ENCODE measurements at places on chromosomes 12 and 14.

DNA sequence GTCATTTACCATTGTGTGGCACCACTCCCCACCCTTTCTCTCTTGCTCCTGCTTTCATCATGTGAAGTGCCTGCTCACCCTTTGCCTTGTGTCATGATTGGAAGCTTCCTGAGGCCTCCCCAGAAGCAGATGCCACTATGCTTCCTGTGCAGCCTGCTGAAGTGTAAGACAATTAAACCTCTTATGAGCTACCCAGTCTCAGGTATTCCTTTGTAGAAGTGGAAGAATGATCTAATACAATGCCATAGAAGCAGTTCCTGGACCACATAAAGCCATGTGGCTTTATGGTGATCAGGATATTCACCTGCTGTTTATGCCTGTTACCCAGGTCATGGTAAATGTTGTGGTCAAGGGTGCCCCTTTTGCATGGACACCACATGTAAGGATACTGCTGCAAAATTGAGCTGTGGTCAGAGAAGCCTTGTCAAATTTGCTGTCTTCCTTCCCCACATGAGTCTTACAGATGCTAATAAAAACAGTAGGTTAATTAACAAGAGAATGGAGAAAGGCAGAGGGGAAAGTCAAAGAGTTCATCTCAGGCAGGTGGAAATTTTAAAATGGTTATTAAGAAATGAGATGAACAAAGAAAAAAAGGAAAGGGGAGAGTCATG, 112.8 kb upstream of the IFNG-AS1 start:
- DNase-seq = no peak

GRCh38 chr12:132178801-132179401, 34.6 kb downstream of the NOC4L start:
- no peak for DNase-seq

DNA sequence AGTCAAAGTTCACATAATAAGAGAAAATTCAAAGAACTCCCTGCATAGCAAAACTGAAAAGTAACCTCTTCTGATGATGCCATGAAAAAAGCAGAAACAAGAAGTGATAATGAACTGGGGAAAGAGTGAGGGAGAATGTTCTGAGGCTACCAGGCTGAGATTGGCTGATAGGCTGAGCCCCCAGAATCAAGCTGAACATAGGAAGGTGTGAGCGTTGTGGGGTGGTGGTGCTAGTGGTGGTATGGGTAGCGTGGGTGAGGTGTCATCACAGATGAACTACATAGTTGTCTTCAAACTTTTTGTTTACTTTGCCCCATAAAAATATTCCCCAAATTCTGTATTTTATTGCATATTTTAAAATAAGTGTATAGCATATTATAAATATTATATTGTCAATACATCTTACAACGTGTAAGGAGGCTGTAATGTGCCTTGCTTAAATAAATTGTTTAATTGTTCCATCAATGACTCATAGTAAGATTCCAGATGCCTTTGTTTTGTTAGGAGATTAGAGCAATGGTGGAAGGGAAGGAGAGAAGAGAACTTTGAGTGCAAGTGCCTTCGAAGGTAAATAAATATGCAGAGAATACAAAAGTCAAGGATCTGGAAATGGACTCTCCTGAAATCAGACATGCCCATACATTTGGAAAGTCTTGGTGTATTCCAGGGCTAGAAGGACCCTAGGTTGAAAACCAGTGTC, 15.8 kb upstream of the CFAP54 start:
- no peak for DNase-seq

DNA sequence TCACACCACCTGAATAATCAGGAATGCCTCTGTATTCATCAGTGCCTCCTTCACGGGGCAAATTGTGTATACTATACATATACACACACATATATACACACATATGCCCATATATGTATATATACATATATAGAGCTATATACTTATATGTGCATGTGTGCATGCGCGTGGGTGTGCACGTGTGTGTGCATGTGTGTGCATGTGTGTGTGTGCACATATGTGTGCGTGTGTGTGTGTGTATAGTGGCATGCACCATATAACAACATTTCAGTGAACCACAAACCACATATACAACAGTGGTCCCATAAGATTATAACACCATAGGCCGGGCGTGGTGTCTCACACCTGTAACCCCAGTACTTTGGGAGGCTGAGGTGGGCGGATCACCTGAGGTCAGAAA, 35.7 kb downstream of the CFL2 start:
- DNase-seq = no peak

DNA sequence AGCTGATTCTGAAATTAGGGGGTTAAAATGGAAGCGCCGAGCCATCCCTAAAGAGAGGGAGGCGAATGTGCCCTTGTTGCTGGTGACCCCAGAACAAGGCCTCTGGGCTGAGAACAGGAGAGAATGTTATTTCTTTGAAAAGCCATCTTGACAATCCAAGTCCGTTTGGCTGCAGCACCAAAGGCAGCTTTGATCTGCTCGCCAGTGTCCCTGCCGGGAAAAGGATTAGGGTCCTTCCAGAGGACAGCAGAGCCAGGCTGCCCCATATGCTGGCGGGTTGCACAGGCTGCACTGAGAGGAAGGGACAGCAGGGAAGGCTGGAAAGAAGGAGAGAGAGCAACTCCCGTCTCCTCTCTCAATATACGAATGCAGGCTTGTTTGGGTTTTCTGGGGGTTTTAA, 141.7 kb downstream of the TMEM132C start:
- DNase-seq = no peak

- no peak for DNase-seq
These were observed 8.4 kb downstream of the GPRC5A start for GRCh38 chr12:12899530-12900380.

DNA sequence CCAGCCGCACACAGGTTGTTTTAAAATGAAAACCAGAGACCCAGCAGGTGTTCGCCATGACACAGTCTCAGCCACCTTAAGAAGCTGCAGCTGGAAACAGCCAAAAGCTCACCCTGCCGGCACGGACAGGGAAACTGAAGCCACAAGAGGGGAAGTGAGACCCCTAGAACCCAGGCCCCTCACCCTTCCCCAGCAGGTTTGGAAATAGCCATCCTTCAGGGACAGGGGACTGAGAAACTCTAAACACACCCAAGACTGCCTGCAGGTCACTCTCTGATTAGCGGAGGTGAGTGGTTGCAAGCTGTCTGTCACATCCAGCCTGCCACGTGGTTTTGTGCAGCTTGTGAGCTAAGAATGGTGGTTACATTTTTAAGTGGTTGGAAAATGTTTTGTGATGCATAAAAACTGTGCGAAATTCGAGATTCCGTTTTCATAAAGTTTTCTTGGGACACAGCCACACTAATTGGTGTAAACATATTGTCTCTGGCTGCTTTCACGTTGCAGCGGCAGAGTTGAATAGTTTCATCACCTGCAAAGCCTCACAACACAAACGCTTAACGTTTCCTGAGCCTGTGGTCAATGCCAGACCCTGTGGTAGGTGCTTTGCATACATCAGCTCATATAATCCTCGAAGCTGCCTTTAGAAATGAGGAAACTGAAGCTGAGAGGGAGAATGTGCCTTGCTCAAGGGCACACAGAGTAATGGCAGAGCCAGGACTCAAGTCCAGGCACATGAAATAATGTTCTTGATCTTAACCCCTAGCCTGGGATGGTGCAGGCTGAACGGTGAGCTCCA, 1.7 kb upstream of the SELPLG start:
- DNase-seq = peak; percentile 51

GRCh38 chr14:50856660-50857059, 15.2 kb upstream of the ABHD12B start:
- no peak for DNase-seq

GRCh38 chr14:21169573-21169972, 13.7 kb upstream of the OR5AU1 start:
- no peak for DNase-seq

DNA sequence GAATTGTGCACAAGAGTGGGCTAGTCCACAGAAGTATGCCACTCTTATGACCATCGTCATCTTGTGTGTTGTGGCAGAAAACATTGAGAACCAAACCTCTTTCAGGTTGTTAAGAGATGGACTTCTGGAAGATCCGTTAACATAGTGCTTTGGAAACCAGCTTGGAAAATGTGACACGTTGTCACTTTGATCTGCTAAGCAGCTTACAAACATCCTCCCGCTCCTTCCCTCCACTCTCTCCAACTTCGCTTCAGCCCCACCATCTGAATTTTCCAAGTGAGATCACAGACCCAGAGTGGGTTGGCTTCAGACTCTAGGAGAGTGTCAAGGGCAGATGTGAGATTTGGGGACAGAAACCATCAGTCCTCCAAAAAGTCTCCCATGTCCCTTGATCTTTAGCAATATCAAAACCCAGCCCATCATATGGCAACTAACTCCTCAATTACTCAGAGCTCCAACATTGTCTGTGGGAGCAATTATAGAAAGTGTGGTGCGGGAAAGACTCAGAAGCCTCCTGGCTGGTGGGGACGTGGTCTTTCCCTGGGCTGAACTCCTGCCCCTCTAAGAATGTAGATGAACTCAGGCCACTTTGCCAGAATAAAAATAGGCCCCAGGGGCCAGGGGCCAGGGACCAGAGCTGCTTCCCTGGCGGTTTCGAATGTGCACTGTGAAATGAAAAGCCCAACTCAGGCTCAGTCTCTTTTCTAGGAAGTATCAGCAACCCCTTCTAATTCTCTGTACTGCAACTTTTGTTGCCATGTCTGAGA, 129.5 kb downstream of the SLC38A6 start:
- no peak for DNase-seq

- no peak for DNase-seq
These were observed 371.2 kb downstream of the BTG1 start for GRCh38 chr12:91774434-91774921.

GRCh38 chr12:128755566-128755965, 68.2 kb downstream of the SLC15A4 start:
- DNase-seq = no peak

- DNase-seq = no peak
These were observed at the start of gene MSRB3 for GRCh38 chr12:65278576-65279368. TSS of gene MSRB3 (plus strand) at chr12:65278683. CDS start at chr12:65308580, 29,897 bp downstream.

- no peak for DNase-seq
These were observed 4.1 kb upstream of the STAB2 start for GRCh38 chr12:103583008-103583407.

DNA sequence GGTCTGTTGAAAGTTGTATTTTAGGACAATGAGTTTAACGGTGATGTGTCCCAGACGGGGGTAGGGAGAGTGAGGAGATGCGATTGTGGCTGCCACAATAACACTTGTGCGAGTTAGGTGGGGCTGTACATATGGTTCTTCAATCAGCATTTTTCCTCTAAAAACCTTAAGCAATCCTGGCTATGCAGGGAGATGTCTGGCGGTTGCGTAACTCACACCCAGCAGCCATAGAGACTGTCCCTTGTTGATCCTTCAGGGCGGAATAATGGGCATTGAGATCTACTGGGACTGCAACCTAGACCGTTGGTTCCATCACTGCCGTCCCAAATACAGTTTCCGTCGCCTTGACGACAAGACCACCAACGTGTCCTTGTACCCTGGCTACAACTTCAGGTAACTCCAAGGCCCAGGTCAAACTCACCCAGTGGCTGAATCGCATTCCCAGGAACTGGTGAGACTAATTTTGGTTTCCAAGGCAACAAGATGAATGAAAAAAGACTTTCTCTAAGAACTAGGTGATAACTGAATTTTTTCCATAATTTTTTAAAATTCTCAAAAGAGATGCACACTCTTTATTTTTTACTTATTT, 34.6 kb downstream of the P2RX7 start:
- no peak for DNase-seq

DNA sequence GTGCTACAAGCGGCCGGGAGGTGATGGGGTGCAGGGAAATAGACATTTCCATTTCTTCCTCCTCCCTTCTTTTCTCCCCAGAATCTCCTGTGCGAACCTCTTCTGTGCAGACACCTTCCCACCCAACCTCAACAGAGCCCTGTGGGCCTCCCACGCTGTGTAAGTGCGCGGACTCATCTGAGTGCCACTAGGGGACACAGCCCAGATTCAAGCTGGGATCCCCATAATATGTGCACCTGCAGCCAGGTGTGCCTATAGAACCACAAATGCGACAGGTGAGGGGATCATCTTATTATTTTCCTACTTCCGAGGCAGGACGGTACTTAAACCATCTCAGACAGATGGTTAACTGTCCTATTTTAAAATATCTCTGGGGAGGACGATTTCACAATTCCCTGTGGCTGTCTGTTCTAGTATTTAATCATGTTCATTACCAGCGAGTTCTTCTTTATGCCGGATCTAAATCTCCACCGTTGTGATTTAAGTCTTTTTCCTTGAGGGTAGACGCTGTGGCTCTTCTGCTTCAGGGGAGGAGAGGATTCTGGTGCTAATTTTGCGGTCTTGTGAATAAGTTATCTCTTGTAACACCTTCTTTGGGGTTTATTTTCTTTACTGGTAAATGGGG, 17.2 kb upstream of the CACNA1C start:
- DNase-seq = no peak

DNA sequence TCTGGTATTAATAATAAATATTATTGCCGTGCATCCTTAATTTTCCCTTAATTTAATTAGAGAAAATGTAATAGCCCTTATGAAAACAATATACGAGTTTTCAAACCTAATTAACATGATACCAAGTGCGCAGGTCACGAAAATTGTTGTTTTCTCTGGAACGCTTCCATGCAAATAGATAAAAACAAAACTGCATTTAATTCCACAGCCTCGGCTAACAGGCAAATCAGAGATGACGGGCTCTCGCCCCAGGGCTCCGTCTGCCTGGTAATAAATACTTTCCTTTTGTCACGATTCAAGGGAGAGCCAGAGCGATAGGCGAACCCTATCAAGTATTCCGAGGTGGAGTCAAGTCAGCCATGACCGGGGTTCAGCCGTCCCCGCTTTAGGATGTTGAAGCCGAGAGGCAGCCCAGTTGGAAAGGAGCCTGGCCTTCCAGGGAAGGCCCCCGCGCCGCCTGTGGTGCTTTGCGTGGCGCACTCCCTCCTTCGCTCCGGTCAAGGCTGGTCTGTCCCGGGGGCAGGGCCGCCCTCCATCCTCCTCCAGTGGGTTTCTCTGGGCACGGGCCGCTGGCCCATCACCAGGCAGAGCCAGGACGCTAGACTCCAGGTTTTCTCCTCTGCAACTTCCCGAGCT, 137.8 kb upstream of the GSC start:
- DNase-seq = no peak

- no peak for DNase-seq
These were observed 31.5 kb downstream of the EPS8 start for GRCh38 chr12:15757553-15758255.

- no peak for DNase-seq
These were observed 10.1 kb upstream of the DCAF4 start for GRCh38 chr14:72916174-72916573.

GRCh38 chr12:30926243-30927221, at the start of gene TSPAN11:
TSS of gene TSPAN11 (plus strand) at chr12:30926748. CDS start at chr12:30953992, 27,244 bp downstream.
- DNase-seq = no peak

DNA sequence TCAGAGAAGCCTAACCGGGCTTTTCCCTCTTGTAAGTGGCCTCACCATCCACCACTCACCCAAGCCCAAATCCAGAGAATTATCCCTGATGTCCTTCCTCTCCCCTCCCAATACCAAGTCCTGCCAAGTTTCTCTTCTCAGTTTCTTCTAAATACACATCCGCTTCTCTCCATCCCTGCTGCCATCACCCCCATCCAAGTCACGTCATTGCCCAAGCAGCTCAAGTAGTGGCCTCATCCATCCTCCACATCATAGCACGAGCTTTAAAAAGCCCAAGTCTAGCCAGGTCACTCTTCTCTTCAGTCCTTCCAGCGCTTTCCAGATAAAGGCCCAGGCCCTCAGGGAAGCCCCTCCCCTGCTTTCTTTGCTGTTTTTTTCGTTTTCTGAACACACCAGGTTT, 25.4 kb downstream of the IL31 start:
- no peak for DNase-seq
